Endothelial cell of umbilical vein (primary cell): ENCODE measurements at places on chromosomes 16 and 17.

DNA sequence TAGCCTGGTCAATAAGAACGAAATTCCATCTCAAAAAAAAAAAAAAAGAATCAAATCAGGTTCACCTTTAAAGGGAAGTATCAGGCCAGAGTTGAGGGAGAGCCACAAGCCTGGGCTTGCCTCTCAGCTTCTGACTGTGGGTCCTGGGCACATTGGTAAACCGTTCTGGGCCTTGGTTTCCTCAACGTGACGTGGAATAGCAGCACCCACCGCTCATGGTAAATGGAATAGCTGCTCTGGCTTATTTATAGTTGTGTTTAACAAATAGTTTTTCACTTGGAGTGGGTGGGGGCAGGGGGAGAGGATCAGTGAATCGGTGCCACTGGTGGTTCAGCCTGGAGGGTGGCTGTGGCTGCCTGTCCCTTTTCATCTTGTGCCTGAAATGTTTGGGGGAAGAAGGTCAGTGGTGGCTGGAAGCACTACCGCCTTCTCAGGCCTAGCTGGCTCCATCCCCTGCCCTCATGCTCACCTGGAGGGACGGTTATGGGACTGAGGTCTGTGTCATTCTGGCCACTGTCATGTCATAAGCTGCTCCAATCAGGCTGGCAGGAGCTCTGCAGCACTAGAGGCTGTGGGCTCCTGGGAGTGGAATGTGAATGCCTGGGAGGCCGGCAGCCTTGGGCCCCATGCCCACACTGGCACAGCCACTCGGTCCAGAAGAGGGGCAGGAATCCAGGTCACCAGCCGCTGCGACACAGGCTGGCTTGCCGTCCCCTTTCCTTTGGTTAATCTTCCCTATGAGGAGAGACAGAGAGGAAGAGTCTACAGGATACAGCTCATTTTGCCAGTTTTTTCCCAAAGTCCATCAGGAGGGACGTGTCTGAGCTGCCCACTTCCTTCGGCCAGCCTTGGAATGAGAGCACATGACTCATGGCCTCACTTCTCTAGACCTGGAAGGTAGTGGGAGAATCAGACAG lies 27.0 kb downstream of the CCR7 start:
- no peak for DNase-seq

- DNase-seq: peak; percentile 43
These were observed 67.9 kb downstream of the ZZEF1 start for GRCh38 chr17:4074831-4075495.

DNA sequence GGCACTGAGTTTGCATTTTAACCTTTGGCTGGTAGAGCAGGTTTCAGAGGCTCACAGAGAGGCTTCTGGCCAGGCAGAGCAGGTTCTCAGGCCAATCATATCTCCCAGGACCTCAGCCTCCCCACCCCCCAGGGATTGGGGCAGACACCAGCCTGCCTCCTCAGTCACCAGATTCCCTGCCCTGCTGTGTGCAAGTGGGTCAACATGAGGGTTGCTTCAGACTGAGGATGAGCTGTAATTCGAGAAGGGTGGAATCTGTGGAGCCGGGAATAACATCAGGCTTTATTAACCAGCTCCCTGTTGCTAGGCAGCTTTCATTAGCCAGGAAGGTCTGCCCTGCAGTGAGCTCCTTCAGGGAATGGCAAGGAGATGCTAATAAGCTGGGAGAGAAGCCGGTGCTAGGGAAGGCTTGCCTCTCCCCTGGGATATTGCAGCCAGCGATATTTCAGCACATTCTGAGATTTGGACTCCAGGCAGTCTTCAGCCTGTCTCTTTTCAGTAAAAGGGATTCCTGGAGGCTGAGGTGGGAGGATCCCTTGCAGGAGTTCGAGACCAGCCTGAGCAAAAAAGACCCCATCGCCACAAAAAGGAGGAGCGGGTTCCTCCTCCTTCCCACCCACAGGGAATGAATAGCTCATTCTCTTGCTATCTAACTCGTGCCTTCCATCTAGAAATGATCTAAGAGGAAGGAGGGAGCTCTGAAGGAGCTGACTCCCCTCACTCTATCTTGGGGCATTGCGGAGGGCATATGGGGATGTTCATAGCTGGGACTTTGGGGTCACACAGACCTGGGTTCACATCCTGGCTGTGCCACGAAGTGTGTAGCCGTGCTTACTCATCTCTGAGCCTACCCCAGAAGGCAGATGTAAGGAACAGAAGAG lies 10.7 kb downstream of the SGSM2 start:
- no peak for DNase-seq

- DNase-seq: no peak
These were observed 349.9 kb downstream of the MAF start for GRCh38 chr16:79250502-79251098.

DNA sequence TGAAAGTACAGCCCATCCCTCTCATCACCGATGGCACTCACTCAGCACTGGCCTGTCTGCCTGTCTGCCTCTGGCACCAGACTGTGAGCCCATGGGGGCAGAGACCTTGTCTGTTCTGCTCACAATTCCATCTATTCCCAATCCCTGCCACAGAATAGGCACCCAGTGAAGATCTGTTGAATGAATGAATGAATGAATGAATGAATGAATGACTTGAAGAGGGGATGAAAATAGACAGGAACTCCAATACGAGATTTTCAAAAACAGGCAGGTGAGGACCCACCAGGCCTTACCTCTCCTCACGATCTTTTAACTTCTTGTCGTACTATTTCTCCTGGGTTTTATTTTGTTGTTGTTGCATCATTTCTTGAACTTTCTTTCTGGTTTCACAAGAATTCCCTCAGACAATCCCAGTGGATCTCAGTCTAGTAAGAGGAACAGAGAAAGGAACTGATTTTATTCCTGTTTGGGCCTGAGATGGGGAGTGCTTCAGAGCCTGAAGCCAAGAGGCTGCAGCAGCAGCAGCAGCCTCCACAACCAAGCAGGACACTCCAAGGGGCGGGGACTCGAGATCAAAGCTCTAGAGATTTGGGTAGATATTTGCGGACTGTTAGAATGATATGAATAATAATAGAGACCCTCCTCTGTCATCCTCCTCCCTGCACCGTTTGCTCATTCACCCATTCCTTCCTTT lies 17.7 kb downstream of the KRT9 start:
- DNase-seq: no peak
